ENCODE measurements at places on chromosomes 12 and 14.

GRCh38 chr12:81597928-81598604 is 161.1 kb downstream of the PPFIA2 start:
- no peak for DNase-seq

DNA sequence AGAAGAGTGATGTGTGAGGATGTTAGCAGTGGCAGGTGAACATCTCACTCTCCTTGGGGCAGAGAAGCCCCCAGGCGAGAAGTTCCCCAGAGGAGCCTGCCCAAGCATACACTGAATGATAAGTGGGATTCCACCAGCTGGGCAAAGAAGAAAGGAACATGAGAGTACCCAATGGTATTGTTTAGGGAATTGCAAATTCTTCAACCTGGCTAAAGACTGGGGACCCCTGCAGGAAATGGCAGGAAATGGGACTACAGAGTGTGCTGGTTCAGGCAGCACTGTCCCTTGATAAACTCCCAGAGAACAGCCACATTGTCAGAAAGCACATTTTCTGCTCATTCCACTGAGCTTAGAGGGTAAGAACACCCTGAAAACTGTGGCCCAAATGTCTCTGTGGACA is 121.3 kb downstream of the RPS29 start:
- no peak for DNase-seq

- DNase-seq: no peak
Measured at GRCh38 chr12:104682790-104683279, 226.1 kb downstream of the CHST11 start.

GRCh38 chr12:109567296-109567695 is 6.0 kb downstream of the MMAB start:
- DNase-seq: no peak

GRCh38 chr12:109443794-109444193 is 33.3 kb downstream of the KCTD10 start:
- no peak for DNase-seq

DNA sequence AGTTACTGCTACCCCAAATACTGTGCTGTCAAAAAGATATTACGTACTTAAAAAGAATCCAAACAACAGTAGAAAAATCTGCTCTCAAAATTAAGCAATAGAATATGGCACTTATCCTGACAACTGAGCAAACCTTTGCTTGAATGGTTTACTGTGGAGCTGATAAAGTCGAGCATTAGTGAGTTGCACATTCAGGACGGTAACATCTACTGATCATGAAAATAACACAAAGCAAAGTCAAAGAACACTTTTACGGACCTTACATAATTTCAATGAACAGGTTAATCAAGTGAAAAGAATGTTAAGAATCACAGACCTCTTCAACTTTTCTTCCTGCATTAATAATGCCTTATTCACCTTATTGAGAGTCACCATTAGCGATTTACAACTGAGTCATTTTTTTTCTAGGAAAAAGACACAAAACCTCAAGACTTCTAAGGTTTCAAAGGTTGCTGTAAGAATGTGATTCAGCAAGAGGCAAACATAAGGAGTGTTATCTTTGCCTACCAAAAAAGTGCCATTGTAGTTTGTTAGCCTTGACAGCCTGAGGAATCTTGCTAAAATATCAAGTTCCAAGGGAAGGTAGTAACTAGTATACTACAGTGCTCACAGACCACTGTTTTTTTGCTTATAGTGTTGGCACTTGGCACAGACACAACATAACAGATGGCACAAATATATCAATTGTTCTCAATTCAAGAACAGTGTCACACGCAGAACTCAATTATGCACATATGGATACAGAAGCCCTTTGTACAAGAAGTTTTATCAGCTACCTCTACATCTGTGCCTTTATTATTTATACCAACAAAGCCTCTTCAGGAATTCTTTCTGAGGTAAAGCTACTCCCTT is 334.2 kb upstream of the RPL10L start:
- no peak for DNase-seq

- DNase-seq: no peak
Measured at GRCh38 chr12:15535352-15535781, 213.1 kb downstream of the PTPRO start.

DNA sequence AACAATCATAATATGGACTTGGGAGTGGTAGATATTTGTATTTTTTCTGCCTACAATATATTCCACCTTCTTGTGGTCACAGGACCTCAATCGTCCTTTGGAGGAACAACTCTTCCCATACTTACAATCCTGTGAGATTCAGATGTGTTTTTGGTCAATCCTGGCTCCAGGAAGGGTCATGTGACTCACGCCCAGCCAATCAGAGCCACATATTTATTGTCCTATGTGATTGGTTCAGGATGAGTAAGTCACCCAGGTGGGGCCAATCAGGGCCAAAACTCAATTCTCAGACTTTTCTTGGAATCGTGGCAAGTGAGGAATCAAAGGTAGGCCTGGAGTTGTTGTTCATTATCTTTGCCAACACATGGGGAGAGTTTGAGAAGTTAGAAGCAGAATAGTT is 264.9 kb downstream of the SUDS3 start:
- DNase-seq: no peak

GRCh38 chr14:47186486-47186885 is 488.9 kb downstream of the MDGA2 start:
- no peak for DNase-seq

DNA sequence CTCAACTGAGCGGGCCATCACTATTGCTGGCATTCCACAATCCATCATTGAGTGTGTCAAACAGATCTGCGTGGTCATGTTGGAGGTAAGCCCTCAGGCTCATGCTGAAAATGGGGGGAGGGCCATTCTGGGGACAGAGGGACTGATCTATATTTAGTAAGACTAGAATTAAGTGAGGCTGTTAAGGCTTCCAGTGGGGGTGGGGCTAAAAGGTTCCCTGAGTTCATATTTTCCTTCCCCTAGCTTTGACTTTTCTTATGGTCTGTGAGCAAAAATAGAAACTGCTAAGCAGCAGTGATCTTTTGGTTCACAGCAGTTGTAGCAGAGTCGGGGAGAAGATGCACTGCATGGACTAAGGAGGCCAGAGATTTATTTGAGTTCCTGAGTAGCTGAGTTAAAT is 9.2 kb downstream of the PCBP2 start:
- DNase-seq: no peak

- DNase-seq: no peak
Measured at GRCh38 chr14:31253746-31254471, 46.3 kb upstream of the HECTD1 start.

GRCh38 chr12:25051656-25052195 is 102.8 kb upstream of the BCAT1 start:
- peak; percentile 18 for DNase-seq

GRCh38 chr12:78584695-78585094 is 279.9 kb upstream of the SYT1 start:
- DNase-seq: no peak

- DNase-seq: no peak
Measured at GRCh38 chr12:5720381-5721005, 224.6 kb downstream of the ANO2 start.

- DNase-seq: no peak
Measured at GRCh38 chr14:48805315-48805714, 780.9 kb downstream of the RPS29 start.

DNA sequence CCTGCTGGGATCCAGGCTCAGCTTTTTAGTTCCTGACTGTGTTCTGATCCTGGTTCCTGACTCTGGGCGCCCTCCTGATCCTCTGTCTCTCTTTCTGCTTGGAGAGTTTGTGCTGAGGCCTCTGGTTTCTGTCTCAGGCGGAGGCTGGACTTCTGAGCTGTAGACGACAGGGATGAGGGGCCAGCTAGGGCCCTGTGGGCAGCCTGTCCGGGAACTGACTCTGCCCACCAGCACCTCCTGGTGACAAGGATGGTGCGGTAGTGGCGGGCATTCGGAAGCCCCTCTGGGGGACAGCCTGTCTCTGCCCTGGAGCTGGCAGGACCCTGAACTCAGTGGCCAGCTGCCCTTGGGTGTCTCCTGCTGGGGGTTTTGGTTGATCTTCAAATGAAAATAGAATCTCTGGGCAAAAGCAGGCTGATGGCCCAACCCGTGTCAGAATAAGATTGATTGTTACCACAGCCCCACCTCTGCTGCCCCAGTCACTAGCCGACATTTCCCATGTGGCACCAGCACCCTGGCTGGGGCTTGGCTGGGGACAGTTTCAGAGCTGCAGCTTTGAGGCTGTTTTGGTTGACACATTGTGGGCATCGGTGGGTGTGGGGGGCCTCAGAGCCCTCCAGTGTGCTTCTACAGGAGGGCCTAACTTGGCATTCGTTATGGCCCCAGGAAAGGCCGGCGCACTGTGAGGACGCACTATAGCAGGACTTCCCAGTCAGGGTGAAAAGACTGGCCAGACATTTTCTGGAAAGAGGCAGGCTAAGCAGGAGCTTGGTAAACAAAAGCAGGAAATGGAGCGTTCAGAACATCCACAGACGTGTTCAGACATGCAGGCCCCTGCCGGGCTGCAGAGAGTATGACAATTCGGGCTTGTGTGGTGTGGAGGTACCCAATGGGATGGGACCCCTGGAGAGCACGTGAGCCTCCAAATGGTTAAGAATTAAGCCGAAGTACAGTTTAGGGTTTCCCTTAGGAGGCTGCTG is 16.2 kb downstream of the KRT80 start:
- DNase-seq: no peak

DNA sequence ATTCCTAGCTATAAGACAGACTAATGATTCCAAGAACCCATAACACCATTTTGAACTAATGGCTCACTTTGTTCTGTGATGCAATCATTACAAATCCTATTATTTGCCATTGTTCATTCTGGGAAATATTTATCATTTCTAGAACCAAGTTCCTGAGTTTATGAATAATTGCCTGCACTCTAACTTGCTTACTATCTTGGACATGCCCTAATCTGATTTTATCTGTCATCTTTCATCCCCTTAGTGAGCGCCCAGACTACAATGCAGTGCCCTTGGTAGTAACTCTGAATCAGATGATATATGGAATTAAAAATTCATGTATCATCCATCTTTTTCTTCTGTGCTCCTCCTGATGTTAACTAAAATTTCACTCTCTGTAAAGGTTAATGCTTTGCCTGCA is 703.1 kb upstream of the MDGA2 start:
- no peak for DNase-seq

- DNase-seq: no peak
Measured at GRCh38 chr14:91754185-91754584, 22.3 kb upstream of the CATSPERB start.

- DNase-seq: no peak
Measured at GRCh38 chr12:27460471-27460978, 14.0 kb downstream of the SMCO2 start.

GRCh38 chr12:113802966-113803758 is 163.0 kb downstream of the RBM19 start:
- DNase-seq: no peak

DNA sequence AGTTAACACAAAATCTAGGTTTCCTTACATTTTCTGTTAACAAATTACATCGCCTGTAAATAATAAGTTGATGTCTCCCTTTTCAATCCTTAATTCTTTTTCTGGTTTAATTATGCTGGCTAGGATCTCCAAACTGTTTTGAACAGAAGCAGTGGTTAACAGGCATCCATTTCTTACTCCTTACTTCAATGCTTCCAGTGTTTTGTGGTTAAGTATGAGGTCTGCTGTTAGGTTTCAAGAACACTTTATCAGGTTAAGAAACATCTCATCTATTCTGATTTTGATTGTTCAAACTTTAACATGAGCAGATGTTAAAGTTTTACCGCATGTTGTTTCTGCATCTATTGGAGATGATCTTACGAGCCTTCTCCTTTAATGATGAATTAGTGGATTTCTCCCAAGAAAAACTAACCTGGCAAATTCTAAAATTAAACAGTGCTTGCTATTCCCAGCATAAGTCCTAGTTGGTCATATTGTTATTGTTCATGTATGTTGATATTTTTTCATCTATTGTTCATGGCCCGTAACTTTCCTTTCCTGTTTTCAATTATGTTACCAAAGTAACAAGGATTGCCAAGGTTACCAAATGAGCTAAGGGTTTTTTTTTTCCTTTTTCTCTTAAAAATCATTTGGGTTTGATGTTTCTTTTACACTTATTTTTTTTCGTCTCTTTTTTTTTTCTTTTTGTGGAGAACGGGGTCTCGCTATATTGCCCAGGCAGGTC is 33.4 kb downstream of the POLE start:
- no peak for DNase-seq

DNA sequence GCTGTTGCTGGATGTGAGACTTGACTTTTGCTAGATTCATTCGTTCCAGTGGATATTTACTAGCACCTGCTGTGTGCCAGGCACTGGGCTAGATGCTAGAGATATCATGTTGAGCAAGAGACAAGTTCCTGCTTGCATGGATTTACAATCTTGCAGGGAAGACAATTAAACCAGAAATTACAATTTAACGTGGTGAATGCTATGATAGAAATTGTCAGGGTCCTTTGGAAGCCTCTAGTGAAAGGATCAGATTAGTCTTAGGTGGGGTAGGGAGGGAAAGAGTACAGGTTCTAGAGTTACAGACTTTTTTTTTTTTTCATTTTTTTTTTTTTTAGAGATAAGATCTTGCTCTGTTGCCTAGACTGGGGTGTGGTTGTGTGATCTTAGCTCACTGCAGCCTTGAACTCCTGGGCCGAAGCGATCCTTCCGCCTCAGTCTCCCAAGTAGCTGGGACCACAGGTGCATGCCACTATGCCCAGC is 36.7 kb downstream of the SPATS2 start:
- no peak for DNase-seq
